ENCODE measurements at places on chromosomes 3 and 15.
A peak's percentile ranks its signal among the peaks of the same experiment; 100 is the strongest.

DNA sequence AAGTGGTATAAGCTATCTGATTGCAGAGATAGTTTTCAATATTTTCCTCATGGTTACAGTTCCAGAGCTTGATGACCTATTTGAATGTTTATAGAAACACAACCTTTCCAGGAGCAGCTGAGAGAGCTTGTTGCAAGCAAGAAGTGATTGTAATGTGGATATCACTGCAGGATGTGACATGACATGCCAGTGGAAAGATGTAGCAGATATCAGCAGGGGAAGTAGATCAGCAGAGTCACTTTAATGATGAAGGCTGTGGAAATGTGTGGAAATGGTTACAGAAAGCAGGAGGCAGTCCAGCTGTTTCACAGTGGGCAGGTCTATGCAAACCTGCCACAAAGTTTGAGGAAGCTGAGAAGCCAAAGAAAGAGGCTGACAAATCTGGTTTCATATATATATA lies 21.0 kb downstream of the TMEM158 start:
- DNase-seq, result no peak

- DNase-seq, result no peak
Observed at GRCh38 chr3:123072564-123072963, 5.7 kb downstream of the PDIA5 start.

DNA sequence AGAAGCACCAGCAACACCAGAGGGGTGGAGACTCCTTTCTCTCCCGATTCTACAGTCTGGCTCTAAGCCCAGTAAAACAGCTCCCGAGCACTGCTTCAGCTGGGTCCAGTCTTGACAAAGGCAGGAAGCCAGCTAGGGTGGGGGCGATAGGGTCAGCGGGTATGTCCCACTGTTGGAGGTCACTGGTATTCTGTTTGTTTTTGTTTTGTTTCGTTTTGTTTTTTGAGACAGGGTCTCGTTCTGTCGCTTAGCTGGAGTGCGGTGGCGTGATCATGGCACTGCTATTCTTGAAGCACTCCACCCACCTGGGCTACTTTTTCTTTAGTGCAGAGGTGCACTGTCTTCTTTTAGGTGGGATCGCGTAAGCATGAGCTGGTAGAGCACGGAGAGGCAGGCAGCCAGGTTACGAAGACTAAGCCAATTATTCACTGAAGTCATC lies 16.3 kb downstream of the GCSAM start:
- no peak for DNase-seq

DNA sequence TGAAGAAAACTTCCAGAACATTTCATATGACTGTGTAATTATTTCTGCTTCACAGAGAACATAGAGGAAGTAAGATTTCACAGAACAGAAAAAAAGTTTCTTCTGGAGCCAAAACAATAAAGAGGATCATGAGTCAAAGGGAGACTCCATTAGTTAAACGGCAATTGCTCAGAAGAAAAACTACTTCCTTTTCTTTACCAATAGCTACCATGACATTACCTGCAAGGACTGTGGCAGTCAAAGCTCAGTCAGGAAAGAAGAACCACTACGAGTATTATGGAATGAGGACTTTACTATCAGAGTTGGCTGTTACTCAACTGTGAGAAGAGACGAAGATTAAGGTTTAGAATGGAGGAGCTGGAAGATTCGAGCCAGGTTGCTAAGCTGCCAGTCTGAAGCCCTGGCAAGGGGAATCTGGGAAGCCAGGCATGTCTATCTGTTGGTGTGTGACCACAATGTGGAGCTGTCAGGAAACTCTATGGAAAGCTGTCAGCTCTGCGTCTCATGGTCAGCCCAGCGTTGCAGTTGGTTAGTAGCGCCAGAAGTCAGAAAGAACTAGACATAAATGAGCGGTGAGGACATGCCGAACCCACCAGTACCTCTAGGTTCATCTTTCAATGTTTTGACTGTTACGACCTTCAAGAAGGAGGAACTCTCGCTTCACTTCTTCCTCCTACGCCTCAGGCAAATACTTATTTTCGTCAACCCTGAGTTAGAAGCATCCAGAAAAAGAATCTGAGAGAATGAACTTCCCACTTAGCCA lies 604.3 kb downstream of the FGF12 start:
- no peak for DNase-seq

DNA sequence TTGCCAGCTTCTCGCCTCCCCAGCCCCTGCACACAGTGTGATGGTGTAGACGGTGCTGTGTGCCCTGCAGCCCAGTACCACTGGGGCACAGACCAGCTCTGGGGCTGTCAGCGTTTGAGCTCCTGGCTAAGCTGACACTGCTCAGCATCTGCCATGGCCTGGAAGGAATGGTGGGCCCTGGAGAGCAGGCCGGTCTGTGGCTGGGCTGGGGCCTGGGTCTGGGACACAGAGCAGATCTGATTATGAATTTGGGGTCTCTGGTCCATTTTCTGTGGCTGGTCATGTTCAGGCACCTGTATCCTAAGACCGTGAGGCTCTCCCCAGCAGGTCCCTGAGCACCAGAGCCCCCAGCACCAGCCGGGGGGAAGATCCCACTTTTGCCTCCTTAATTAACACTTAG lies 34.7 kb downstream of the HCN4 start:
- no peak for DNase-seq

DNA sequence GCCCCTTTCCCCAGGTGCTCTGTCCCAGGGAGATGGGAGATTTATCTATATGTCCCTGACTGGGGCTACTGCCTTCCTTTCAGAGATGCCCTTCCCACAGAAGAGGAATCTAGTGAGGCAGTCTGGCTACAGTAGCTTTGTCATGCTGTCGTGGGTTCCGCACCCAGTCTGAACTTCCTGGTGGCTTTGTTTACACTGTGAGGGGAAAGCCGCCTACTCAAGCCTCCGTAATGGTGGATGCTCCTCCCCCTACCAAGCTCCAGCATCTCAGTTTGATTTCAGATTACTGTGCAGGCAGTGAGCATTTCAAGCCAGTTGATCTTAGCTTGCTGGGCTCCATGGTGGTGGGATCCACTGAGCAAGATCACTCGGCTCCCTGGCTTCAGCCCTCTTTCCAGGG lies 35.4 kb upstream of the SLC7A14 start:
- DNase-seq, result no peak

GRCh38 chr3:155252535-155252934 lies 40.9 kb downstream of the STRIT1 start:
- DNase-seq, result no peak

GRCh38 chr3:61053781-61054496 lies 197.3 kb downstream of the FHIT start:
- DNase-seq, result no peak

GRCh38 chr15:93035953-93036810 lies 52.8 kb downstream of the RGMA start:
- peak; percentile 49 for DNase-seq

GRCh38 chr3:54122324-54123002 lies at the start of gene CACNA2D3:
TSS of gene CACNA2D3 (plus strand) at chr3:54122552.
- no peak for DNase-seq

- DNase-seq, result no peak
Observed at GRCh38 chr3:9400616-9401015, 3.2 kb downstream of the SETD5 start.

GRCh38 chr3:170154084-170154483 lies 27.4 kb downstream of the PHC3 start:
- DNase-seq, result no peak

- DNase-seq, result no peak
Observed at GRCh38 chr3:139421040-139421439, 31.6 kb upstream of the COPB2 start.

GRCh38 chr3:197782230-197782629 lies 8.8 kb upstream of the LRCH3 start:
- DNase-seq, result no peak

DNA sequence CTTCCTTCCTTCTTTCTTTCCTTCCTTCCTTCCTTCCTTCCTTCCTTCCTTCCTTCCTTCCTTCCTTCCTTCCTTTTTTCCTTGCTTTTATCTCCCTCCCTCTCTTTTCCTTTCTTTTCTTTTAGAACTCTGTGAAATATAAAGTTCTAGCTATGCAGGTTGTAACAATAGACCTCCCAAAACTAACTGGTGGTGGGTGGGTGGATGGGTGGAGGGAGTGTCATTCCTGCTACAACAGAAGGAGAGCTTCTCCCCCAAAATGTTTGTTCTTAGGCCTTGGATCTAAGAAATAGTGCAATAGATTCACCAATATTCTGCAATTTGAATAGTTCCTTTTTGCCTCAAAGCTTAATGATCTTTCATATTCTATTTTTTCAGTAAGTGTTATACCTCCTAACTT lies 215.9 kb downstream of the GAP43 start:
- DNase-seq, result no peak

- no peak for DNase-seq
Observed at GRCh38 chr3:197041875-197042488, 12.4 kb upstream of the MELTF start.

GRCh38 chr15:38750786-38751185 lies 186.2 kb upstream of the RASGRP1 start:
- no peak for DNase-seq

GRCh38 chr3:194852831-194853508 lies 167.3 kb downstream of the FAM43A start:
- no peak for DNase-seq

GRCh38 chr3:70943886-70944285 lies 631.4 kb upstream of the MDFIC2 start:
- no peak for DNase-seq

- no peak for DNase-seq
Observed at GRCh38 chr15:82371656-82372055, 22.4 kb upstream of the GOLGA6L10 start.

GRCh38 chr3:71438071-71438685 lies 145.3 kb downstream of the FOXP1 start:
- DNase-seq, result no peak

DNA sequence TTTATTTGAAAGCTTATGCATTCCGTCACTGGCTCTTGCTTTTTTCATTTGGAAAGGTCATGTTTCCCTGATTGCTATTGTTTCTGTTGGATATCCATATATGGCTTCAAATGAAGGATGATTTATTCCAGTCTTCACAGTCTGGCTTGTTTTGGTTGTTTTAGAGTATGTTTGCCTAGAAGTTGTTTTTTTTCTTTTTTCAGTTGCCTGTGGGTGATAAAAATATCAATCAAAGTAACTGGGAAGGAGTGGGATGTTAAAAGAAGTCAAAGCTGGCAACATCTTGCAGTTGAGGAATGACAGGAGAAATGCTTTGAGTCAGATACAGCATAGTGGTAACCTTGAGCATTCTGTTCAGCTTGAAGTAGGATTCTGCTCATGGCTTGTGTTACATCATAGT lies 610.5 kb downstream of the PLOD2 start:
- DNase-seq, result no peak

DNA sequence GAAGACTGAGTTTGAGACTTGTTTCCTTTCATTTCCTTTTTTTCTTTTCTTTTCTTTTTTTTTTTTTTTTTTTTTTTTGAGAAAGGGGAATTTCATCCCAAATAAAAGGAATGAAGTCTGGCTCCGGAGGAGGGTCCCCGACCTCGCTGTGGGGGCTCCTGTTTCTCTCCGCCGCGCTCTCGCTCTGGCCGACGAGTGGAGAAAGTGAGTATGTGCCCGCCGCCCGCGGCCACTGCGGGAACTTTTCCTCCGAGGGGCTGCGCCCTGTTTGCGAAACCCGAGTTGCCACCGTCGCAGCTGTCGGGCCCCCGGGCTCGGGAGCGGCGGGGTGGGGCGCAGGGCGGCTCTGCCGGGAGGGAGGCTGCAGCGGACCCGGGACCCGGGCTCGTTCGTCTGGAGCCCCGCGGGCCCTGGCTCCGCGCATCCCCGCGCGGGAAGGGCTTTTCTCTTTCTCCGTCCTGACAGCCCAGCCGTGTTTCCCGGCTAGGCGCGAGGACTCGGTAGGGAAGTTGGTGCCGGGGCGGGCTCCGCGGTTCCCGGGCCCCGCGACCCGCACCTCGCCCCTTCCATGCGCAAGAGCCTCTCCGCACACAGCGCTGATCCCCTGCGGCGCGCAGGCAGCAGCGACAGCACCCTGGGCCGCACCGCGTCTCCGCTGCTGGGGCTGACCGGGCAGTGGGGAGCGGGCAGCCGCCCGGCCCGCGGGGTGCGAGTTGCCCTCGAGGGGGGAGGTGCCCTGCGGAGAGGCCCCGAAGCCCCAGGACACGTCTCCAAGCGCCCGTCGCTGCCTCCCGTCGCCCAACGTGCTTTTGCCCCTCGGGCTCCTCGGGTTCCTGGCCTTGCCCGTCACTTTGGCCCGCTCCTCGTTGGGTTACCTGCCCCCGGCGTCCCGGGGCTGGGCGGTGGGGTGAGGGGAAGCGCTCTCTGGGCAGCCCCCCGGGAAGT lies 1.4 kb downstream of the IGF1R start:
- DNase-seq, result peak; percentile 43

GRCh38 chr3:166304584-166304983 lies 467.4 kb upstream of the BCHE start:
- DNase-seq, result no peak

GRCh38 chr3:49689046-49689907 lies at the start of the genes MST1 and RNF123:
TSS of gene MST1 (minus strand) at chr3:49689474. CDS start at chr3:49688691, 783 bp downstream.
TSS of gene RNF123 (plus strand) at chr3:49689557. CDS start at chr3:49691166, 1,609 bp downstream.
- DNase-seq, result peak; percentile 94

GRCh38 chr3:69197455-69197854 lies 75.1 kb upstream of the LMOD3 start:
- DNase-seq, result no peak

GRCh38 chr3:106610362-106610959 lies 741.6 kb upstream of the CBLB start:
- no peak for DNase-seq

DNA sequence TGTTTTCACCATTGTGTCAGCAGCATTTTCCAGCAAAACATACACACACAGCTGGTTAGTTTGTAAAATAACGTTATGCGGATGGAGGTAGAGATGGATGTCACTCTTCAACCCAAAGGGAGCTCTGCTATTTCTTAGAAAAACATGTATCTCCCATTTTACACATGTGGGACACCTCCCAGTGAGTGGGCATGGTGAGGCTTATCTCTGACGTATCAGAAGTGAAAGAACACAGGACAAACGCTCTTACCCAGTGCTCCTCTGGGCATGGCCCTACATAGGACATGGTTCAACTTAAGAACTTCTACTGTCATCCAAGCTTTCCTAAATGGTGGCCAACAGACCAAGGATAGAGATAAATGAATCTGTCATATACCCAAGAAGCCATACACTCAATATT lies 2.1 kb downstream of the FAM240A start:
- no peak for DNase-seq

GRCh38 chr15:40029979-40030893 lies 8.7 kb downstream of the SRP14 start:
- no peak for DNase-seq

DNA sequence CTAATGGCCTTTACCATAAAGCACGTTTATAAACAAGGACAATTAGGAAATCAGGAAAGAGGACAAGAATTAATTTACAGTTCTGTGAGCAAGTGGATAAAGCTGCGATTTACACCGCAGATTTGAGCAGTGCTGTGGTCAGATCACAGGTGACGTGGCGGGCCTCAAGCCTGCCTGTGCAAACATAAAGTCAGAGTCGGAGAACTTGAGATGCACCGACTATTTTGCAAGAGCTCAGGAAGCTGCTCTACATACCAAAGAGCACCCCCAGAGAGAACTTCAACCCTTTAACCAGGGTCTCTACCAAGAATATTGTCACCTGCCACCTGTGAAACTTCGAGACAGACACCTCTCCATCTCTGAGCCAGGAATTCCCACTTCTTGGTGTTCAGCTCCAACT lies 35.7 kb downstream of the MECOM start:
- no peak for DNase-seq

- DNase-seq, result peak; percentile 36
Observed at GRCh38 chr3:160400030-160400701, 716 bp downstream of the SMC4 start.

GRCh38 chr15:69869881-69870505 lies 227.7 kb downstream of the TLE3 start:
- no peak for DNase-seq
